SJSA1 (cell line): ENCODE measurements at places on chromosomes 3 and 15. TPM values are rescaled to one million over a fixed set of nuclear protein-coding genes. Genes with fewer than 3 reads are reported as not detected.

- no peaks in the 10 kb centered on the region for H3K27me3 ChIP-seq
- peak; percentile 72 for DNase-seq
- H3K36me3 ChIP-seq, result no peaks in the 10 kb centered on the region
These were observed 216.1 kb downstream of the SLCO3A1 start for GRCh38 chr15:92069308-92070250.

ERC2 gene
- total RNA-seq, result 0.13 and 0.81 TPM in 2 replicates

PLSCR2 gene
- total RNA-seq, result not detected in 2 replicates

- no peak overlapping the region for H3K27ac ChIP-seq
- H3K36me3 ChIP-seq, result no peaks in the 10 kb centered on the region; the same call in 1 of the 2 replicates
- H3K4me3 ChIP-seq, result no peak overlapping the region
These were observed 13.9 kb downstream of the ITGB5 start for GRCh38 chr3:124873226-124873625.

GRCh38 chr3:64450396-64450956 is 225.2 kb upstream of the PRICKLE2 start:
- peak; percentile 21 for DNase-seq
- H3K36me3 ChIP-seq, result peaks cover 25% of the 10 kb centered on the region
- no peak overlapping the region for H3K4me3 ChIP-seq
- H3K27ac ChIP-seq, result no peak overlapping the region

- H3K4me1 ChIP-seq, result peaks cover 16% of the 10 kb centered on the region
- H3K4me3 ChIP-seq, result no peak overlapping the region
- no peak overlapping the region for H3K27ac ChIP-seq
- H3K27me3 ChIP-seq, result no peaks in the 10 kb centered on the region
These were observed 38.3 kb downstream of the MYH15 start for GRCh38 chr3:108472001-108472591.

- H3K27ac ChIP-seq, result no peak overlapping the region
- no peak for DNase-seq
- H3K27me3 ChIP-seq, result no peaks in the 10 kb centered on the region
- peaks cover 16% of the 10 kb centered on the region for H3K36me3 ChIP-seq
These were observed 199.5 kb downstream of the LPP start for GRCh38 chr3:188353426-188353825.

DNA sequence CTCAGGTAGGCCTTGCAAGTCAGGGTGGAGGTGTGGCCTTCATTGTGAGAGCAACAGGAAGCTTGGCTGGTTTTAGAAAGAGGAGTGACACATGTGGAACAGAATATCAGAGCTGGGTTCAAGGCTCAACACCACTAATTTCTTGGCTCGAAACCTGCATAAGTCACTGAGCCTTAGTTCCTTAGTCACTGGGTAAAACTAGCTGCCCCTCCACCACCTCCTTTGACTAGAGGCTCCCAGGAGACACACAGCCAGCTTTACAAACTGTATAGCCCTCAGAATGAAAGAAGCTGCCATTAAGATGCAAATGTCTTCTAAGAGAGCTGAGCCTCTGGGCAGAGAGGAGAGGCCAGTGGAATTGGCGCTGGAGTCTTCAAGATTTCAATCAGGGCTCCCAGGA is 67.7 kb downstream of the CERS3 start:
- H3K4me1 ChIP-seq, result no peaks in the 10 kb centered on the region
- no peak overlapping the region for H3K4me3 ChIP-seq

DNA sequence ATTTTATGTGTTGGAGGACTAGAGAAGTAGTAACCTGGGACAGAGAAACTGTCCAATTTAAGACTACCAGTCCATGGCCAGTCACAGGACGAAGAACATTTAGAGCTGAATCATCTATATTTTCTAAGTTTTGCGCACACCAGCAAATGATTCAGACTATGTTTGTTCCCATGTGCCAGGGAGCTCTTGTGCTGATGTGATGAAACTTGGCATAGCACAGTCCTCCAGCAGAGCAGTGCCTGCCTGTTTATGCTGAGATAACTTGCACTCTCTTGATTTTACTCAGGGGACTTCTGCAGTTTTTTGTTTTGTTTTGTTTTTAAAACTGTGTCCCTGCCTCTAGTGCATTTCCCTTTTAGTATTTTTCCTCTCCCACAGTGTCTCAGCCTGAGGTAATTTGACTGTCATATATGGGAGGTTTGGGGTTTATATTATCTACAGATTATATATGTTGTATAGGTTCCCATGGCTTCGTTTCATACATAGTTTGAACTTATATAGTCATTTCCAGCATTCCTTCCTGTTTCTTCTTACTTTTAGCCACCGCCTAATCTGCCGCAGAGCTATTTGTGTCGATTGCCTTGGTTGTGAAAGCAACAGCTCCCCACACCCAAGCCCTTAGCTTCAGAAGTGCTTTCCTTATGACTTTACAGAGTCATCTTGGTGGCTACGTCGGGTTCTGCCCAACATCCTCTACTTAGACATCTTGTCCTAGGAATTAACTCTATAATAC is 45.5 kb downstream of the PPM1L start:
- H3K36me3 ChIP-seq, result no peaks in the 10 kb centered on the region
- H3K27me3 ChIP-seq, result peaks cover 10% of the 10 kb centered on the region; the same call in 1 of the 2 replicates
- no peak overlapping the region for H3K4me3 ChIP-seq
